ENCODE measurements at places on chromosomes 11 and 22.
A peak's percentile ranks its signal among the peaks of the same experiment; 100 is the strongest.

- peak; percentile 10 for DNase-seq
These were observed 116.3 kb upstream of the APOA1 start for GRCh38 chr11:116953530-116954285.

GRCh38 chr22:45294030-45294429, 9.3 kb downstream of the UPK3A start:
- no peak for DNase-seq

- no peak for DNase-seq
These were observed 690.9 kb downstream of the BRD1 start for GRCh38 chr22:49136816-49137180.

- DNase-seq: no peak
These were observed 44.0 kb downstream of the MPPED1 start for GRCh38 chr22:43455846-43456245.

DNA sequence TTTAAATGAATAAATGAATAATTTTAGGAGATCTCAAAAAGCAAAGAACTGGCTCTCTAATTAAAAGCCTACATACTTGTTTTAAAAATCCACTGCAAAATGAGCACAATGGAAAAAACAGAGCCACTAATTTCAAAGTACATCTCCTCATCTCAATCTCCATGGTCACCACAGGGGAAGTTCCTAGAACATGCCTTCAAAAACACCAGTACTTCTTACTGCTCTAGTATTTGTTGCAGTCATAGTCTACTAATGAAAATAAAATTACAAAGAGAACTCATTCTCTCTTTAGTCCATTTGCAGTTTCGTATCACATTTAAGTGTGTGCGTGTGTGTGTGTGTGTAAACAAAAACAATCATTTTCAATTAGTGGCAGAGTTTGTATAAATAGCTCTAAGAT, 54.0 kb downstream of the PIK3C2A start:
- DNase-seq: no peak

GRCh38 chr22:21657360-21658032, 8.3 kb upstream of the PPIL2 start:
- DNase-seq: peak; percentile 77

DNA sequence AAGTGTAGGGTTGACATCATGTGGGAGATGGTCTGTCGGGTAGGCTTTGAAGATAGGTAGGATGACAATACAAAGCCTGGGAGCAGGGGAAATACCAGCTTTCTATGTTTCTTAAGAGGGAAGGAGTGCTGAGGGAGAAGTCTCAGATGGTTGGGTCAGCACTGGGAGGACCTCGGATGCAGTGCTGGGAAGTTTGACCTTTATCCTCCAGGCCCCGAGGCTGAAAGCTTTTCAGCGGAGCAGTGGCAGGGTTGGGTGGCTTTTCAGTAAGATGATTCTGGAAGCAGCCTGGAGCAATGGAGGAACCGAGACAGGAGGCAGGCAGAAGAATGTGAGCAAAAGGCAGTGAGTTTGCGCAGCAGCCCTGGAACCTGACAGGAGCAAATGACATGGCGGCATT, 43.5 kb upstream of the MYO18B start:
- no peak for DNase-seq

DNA sequence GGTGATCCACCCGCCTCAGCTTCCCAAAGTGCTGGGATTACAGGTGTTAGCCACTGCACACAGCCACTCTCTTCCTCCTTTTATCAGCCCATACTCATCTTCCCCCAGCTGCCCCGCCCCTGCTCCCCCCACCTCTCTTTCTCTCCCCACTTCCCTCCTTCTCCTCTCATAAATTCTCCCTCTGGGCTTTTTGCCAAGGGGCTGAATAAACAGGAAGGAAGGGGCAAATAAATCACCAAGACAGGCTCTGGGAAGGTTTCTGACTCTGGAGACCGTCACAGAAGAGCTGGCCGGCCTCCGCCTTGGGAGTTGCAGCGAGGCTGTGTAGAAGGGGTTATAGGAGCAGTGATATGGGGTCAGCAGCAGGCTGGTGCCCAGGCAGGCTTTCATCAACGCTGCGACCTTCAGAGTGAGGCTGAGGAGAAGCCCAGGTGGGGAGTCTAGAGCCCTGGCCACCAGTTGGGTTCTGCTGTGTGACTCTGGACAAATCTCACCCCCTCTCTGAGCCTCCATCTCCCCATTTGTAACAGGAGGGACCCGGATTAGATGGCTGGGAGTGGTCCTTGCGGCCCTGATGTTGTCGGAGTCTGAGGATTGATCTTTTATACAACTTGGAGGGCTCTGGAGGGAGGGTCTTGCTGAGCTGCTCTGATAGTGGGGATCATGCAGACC, 62.6 kb upstream of the RASD2 start:
- peak; percentile 13 for DNase-seq

DNA sequence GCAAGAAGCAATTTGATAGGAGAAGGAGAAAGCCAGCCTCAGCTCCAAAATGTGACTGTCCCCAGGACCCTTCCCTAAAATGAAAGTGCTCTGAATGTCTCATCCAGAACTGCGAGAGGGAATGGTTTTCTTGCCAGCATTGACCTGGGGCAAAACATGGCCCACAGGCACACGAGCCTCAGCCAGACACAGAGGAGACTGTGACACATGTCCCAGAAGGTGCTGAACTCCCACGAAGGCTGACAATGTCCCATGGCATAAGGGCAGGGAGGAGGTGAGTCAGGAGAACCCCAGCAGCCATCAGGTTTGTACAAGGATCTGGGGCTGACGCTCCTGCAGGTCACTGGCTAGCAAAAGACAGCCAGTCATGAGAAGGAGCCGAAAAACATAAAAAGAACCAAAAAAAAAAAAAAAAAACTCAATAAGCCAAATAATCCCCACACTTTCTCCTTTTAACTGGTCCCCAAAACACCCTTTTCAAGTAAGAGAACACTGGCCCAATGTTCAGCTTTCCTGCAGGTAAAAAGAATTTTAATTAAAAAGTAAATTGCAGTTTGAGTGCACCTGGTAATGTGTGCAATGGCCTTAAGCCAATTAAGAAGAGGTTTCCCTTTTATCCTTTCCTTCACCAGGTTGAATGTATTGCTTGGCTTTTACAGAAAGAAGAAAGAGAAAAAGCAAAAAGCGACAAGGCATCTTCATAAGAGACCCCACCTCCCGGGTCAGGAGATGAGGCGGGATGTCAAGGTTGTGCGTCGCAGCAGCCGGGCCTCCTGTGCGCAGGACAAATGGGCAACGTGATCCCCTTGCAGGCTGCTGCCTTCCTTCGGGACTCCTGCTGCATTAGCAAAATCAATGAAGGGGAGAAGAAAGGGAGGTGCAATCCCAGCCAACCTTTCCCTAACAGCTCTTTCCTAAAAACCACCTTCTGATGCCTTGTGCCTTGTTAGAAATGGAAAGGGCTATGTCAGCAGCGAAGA, 43.6 kb downstream of the GALNT18 start:
- DNase-seq: no peak

GRCh38 chr11:81098471-81098870, 1635.2 kb downstream of the FAM181B start:
- DNase-seq: no peak

DNA sequence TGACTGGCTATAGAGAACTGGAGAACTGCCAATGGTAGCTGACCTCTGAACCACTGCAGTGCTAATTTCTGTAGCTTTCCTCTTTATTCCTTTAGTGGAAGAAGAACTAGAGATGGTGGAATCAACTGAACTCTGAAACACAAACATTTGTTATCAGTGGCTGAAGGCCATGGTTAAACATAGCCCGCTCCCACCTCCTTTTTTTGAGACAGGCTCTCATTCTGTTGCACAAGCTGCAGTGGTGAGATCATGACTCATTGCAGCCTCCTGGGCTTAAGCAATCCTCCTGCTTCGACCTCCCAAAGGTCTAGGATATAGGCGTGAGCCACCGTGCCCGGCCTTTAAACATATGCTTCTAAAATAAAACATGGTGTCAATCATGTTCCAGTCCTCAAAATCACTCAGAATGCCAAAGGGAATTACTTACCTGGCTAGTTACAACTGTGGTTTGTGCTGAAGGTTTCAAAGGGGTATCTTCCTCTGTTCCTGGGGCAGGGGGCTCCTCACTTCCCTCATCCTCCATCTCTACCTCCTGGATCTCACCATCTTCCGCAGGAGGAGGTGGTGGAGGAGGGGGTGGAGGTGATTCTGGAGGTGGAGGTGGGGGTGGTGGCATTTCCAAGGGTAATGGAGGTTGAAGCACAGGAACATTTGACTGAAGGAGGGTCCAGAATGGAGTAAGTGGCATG, 9.0 kb upstream of the AGBL2 start:
- DNase-seq: no peak

- no peak for DNase-seq
These were observed 13.1 kb downstream of the MPPED1 start for GRCh38 chr22:43424666-43425630.

GRCh38 chr11:61158691-61159381, 2.4 kb downstream of the VPS37C start:
- DNase-seq: no peak

DNA sequence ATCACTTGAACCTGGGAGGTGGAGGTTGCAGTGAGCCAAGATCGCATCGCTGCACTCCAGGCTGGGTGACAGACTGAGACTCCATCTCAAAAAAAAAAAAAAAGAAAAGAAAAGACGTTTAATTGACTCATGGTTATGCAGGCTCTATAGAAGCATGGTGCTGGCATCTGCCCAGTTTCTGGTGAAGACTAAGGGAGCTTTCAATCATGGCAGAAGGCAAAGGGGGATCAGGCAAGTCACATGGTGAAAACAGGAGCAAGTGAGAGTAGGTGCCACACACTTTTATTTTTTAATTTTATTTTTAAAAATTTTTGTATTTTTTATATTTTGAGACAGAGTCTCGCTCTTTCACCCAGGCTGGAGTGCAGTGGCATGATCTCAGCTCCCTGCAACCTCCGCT, 8.4 kb upstream of the PATZ1 start:
- no peak for DNase-seq

DNA sequence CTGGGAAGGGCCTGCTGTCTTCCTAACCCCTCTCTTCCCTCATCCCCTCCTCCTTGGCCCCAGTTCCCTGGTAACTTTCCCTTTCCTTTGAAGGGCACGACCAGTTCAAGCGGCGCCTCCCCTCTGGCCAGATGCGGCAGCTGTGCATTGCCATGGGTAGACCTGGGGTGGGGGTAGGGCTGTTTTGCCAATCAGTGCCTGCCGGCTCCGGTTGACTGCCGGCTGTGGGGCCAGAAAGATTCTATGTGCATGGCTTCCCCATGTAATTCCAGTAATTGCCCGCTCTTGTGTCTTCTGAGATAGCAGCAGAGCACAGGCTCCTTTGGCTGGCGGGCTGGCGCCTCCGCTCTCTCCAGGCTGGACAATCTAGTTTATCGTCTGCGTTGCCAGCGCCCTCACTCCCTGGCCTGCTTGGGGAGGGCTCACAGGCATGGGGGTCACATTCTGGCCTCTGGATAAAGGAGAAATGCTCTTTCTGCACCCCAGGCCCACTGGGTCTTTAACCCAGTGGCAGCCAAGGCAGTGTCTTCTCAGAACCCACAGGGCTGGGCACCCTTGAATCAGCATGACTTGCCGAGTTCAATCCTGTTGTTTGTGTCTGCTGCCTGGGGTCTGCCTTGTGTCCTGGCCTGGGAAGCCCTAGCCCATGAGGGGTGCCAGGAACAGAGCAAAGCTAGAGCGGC, 9.4 kb downstream of the SIDT2 start:
- DNase-seq: no peak

DNA sequence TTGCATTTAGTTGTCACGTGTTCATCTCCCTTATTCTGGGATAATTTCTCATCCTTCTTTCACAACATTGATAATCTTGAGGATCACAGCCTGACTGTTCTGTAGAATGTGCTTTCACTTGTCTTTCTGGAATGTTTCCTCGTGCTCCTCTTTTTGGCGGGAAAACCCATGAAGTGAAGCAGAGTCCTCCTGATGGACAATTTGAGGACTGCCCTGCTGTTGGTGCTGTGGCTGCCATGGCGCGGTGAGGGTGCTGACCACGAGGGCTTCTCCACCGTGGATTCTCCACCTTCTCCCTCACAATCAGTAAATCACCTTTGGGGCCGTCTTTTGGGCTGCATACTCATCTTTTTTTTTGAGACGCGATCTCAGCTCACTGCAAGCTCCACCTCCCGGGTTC, 946.9 kb downstream of the BRD1 start:
- DNase-seq: no peak

DNA sequence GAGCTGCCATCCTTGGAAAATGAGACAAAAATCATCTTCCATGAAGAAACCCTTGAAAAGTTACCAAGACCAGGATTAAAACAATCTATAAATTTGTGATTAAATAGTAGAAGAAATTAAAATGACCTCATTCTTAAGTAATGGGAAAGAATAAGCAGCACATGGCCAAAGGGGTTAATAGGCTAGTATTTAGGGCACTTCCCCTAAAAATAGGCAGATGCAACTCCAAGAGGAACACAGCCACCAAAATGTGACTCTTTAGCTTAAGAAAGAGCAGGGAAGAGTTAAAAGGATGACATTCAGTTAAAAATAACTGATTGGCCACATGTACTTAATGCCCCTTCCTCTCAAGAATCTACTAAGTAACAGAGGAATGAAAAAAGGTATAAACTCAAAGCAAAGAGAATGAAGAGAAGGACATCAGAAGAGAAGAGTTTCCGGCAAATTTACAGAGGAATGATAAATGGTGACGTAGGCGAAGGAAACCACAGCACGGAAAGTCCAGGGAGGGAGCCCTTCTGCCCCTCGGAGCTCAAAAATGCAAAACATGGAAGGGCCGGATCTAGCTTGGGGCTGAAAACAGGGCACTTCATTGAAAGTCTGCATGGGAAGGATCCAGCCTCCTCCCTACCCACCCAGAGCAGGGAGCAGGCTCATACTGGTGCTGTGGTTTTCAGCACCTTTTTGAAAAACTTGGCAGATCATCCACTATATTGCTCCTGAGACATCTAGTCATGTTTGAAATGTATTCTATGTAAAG, 17.8 kb downstream of the SCUBE2 start:
- DNase-seq: no peak

GRCh38 chr11:67400942-67401494, 640 bp downstream of the PPP1CA start:
- DNase-seq: no peak

DNA sequence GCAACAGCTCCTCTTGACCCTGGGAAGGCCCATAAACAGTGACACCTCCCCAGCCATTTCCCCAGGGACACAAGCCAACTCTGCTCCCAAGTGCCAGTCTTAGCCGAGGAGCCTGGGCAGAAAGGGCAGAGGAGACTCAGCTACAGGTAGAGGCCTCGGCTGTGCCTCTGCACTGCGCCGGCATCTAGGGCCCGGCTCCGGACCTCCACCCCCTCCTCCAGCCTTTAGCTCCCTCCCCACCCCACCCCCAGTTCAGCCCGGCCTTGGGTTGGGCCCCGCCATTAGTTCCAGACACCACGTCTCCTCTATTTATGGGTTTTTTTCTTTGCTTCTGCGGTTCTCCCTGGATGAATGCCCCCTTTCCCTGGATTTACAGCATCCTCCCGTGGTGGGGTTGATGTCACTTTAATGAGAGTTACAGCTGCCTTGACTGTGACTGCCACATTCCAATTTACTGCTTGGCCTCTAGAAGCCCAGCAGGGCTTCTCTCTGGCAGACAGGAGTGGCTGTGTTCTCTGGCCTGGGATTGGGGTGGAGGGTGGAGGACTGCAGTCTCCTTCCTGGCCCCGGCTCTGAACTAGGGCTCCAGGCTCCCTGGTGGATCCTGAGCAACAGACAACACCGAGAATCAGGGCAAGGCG, 13.5 kb upstream of the OAF start:
- DNase-seq: no peak

Measured in CD4-positive, alpha-beta T cell treated with Interferon gamma for 1 hour (primary cell).